Glomerular endothelial cell (primary cell): ENCODE measurements at places on chromosomes 5 and 9.

DNA sequence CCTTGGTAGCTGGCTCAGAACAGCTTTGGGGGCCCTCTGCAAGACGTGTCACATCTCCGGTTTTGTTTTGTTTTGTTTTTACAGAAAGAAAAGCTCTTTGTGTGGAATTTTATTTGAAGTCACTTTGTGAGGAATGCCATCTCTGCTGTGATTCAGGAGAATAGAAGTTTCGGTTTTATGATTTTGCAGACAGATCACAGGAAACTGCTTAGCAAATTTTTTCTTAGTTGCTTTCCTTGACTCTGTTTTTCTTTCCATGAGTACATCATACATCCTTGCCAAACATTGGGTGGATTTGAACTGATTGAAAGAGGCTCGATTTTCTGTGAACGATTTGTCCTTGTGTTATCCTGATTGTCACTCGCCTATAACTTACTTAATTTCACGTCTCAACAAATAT, 5.1 kb downstream of the SEMA5A start:
- DNase-seq: no peak

DNA sequence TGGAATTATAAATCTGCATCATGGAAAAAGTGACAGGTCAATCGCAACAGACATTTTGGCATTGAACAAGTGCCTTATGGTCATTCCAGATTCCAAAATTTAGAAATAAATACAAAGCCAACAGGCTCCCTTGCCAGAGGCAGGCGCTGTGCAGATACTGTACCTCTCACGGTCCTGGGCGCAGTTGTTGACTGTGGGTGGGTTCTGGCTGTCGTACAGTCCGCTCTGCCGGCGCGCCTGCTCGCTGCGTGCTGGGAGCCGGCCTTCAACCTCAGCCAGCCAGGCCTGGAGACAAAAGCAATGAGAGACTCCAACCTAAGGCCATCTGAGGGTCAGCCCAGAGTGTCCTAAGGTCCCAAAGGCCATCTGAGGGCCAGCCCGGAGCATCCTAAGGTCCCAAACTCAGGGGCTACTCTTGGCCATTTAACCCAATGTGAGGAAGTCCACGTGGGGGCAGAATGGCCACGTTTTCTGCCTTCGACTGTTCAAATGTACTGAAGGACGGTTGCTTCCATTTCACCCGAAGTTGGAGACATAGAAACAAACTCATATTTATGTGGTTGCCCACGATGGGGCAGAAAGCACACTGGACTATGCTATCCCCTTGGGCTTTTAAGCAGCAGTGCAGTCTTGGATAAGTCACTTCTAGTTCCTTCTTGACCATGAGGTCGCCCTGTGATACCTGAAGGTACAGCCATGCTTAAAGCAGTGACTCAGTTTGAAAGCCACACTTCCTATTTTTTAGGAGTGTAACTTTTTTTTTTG, 65.2 kb downstream of the USP20 start:
- DNase-seq: no peak

DNA sequence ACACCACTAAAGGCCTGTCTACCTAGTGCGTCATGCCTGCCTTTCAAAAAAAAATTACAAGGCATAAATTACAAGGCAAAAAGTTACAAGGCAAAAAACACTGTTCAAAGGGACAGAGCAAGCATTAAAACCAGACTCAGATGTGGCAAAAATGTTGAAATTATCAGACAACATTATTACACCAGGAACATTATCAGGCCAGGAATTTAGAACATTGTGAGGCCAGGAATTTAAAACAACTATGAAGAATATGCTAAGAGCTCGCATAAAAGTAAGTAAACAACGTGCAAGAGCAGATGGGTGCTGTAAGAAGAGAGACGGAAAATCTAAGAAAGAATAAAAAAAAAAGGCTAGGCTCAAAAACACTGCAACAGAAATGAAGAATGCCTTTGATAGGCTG, 18.2 kb upstream of the MLANA start:
- DNase-seq: no peak

DNA sequence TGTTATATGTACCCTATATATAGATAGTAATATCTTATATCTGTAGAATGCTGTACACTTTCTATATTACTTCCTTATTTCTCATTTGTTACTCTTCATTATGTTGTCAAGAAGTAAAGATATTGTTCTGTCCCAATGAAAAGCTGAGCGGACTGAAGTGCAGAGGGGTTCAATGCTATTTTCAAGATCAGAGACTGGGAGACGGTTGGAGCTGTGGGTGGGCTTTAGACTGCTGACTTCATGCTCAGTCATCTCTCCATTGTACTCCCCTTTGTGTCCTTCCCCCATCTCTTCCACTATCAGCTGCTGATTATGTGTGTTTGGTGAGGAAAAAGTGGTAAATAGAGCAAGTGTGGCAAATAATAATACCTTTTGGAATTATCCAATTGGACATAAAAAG, 532.3 kb upstream of the ZNF608 start:
- no peak for DNase-seq

DNA sequence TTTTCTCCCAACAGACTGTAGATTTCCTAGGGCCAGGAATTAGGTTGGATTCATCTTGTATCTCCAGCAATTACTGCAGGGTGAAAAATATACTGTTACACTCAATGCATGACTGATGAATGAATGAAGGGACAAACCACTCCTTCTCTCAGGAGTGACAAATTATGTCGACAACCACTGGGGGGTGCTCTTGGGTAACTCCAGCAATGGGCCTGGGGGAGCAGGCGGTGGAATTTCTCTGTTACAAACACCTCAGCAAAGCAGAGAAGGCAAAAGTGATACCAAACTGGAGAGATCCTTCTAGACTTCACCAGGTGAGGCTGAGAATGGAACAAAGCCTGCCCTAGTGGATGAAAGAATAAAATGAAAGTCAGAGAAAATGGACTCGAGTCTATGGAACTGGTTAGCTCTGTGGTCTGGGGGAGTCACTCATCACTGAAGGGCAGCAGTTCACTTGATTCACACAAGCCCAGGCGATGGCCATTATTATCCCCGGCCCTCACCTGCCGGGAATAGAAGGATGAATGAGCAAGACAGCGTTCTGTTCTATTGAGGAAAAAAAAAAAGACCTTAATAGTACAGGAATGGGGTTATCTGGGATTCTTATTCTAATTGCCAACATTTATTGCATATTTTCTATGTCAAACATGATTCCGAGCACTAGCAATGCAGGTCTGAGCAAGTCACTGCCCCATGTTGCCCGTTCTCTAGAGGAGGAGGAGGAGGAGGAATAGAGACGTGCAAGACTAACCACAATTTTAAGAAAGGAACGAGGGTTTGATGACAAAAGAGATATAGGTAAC, 341.1 kb downstream of the ASTN2 start:
- no peak for DNase-seq

DNA sequence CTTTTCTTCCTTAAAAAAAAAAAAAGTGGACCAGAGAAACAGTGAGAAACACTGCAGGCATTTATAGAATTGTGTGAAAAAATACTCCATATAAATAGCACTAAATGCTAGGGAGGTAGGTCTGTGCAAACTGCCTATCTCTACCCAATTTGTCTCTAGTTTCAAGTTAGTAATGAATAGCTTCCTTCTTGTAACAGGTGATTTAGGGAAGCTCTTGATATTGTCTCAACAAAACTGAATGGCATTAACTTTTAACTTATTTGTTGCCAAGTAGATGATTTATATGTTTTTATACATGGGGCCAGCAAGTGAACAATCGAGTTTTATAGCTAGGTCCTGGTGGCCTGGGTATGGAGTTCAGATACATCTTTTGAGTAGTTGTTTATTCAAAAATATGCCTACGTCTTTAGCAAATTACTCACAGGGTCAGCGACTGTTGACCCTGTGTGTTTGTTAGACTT, 283.6 kb downstream of the NR3C1 start:
- DNase-seq: no peak

DNA sequence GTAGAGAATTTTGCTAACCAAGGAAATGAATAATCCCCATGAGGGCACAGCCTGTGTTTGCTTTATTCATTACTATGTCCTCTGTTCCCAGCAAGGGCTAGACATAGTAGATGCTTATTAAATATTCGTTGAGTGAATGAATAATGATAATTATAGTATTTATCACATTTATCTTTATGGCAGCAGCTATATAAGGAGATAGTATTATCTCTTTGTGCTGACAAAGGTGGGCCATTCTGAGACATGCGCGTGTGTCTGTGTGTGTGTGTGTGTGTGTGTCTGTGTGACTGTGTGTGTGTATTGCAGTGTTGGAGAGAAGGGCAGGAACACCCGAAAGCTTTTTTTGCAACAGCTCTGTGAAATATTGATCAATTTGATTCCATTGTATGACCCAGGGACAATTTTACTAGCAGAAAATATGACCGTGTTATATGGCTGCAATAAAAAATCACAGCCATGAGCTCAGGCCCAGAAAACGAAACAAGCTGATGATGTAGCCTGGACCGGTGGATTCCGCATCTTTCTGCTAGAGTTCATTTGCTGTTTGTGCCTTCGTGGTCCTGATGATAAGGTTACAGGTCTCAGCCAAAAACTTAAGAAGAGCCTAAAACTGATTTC, 39.8 kb downstream of the ZNF618 start:
- no peak for DNase-seq

- DNase-seq: no peak
These were observed 16.9 kb upstream of the PFDN1 start for GRCh38 chr5:140319833-140320232.

- no peak for DNase-seq
These were observed 315.4 kb downstream of the CTNND2 start for GRCh38 chr5:11588803-11589202.

DNA sequence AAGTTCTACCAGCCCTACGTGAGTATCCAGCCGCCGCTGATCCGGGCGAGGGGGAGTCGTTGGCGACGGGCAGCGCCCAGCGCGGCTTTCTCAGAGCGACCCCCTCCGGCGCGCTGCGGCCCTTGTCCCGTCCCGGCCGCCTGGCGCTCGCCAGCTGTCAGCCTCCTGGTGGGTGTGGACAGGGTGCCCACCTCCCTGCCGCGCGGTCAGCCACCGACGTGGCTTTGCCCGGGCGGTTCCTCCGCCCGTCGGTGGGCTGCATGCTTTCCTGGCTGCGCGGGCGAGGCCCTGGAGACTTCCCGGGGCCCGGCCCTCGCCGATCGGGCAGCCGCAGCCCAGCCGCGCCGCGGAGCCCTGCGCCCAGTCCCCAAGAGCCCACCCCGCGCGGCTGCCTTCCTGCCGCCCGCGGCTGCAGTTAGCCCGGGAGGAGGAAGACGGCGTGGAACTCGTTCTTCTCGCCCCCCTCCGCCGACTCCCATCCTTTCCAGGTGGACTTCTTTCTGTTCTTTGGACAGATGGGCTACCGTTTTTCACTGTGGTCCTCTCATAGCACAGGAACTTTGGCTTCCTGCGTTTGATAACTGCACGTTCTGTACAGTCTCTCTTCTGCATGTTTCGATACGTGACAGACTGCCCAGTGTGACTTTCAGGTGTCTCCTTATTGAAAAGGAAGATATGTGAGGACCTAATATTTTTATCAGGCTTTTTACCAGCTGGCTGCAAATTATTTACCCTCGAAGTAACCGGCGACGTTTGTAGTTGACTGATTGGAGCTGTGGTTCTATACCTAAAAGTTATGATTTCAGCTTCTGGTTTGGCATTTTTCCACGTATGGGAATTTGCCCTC, 577 bp downstream of the AP3S1 start:
- DNase-seq: no peak

DNA sequence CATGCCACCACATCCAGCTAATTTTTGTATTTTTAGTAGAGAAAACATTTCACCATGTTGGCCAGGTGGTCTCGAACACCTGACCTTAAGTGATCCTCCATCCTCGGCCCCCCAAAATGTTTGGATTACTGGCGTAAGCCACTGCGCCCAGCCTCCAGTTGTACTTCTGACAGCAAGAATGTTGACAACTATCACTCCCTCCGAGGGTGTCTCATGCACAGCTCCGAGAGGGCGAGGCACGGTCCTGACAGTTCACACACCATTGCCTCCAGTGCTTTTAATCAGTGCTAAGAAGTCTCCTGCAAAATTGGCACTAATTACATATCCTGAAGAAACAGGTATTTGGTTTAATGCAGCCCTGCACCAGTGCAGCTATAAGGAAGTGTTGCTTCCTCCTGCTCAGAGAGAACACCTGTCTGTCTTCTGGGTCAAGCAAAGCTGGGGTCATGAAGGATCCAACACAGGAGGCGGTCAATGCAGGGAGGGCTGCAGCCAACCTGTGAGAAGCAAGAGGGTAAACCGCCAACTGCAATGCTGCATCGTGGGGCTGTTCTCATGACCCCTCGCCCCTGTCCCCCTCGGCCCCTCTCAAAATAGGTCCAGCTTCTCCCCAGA, 184.0 kb downstream of the MED10 start:
- no peak for DNase-seq

DNA sequence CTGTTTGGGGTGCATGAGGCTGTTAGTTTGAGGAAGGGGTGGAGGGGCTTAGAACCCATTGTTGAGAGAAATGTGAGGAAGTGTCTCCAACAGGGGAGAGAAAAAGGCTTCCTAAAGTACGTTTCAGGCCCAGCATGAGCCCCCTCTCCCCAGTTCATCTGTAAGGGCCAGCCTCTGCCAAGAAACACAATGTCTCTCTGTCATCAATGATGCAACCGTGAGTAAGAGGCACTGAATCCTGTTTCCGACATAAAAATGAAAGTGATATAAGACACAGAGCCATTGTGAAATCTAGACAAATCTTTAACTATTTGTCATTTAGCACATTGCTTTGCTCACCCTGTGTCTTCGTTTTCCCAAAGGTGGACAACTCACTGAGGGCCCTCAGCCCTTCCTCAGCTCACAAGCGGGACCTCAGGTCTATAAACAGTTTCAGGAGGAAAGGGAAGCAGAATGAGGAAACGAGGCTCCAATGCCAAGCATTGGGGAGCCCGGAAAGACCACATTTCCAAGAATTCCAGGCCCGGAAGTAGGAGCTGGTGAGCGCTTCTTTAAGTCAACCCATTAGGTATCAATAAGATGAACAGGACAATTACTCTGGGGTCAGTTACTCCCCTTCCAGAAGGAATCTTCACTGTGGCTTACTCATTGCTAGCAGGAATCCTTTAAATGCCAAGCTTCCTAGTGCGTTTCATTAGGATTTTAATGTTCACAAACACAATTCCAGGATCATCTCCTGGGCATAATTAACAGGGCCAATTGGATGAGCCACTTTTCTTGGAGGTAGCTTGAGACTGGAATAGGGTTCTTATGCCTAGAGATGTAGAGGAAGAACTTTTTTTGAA, 59.0 kb upstream of the KLF4 start:
- peak; percentile 52 for DNase-seq

- DNase-seq: no peak
These were observed 244.9 kb upstream of the TYRP1 start for GRCh38 chr9:12448246-12448645.

DNA sequence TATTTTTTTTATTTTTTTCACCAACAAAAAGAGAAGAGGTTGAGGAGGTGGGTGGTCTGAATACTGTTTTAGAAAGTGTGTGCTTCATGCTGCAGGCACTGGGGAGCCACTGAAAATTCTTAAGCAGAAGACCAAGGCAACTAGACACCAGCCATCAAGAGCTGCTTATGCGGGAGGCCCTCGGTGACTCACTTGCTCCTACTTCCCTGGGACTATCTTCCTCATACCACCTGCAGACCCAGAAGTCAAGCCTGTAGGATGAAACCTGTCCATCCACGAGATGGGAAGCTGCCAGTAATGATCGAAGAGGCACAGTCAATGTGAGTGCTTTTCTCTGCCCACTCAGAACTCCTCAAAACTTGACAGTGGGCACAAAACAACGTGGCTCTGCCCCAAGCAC, 125.8 kb upstream of the SLC44A1 start:
- no peak for DNase-seq
